H9 (cell line): ENCODE measurements at places on chromosomes 7 and 10.

DNA sequence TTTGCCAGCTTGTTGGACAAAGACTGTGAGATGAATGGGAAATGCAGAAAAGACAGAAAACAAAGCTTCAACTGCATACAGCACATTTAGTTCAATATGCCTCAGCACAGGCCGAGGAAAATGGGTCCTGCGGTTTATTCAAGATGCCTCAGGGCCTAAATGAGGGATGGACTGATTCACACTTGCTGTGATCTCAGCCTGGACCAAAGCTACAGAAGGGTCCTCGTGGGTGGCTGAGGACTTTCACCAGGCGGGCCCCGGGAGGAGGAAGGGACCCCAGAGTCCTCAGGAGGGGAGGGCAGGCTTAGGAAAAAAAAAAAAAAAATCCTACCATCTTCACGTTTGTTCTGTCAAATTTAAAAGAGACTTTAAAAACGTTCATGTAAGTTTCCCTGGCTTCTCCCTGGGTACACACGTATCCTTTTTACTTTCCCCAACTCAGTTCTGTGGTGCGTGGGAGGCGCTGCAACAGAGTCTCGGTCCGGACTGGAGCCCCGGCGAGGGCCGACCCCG is 624 bp upstream of the ZNF783 start:
- DNase-seq: no peak

- DNase-seq: no peak
Observed at GRCh38 chr7:18689551-18689950, 194.0 kb downstream of the HDAC9 start.

- DNase-seq: no peak
Observed at GRCh38 chr7:155907450-155908200, 95.4 kb upstream of the SHH start.

GRCh38 chr10:10130686-10131085 is 887.0 kb upstream of the CELF2 start:
- no peak for DNase-seq

DNA sequence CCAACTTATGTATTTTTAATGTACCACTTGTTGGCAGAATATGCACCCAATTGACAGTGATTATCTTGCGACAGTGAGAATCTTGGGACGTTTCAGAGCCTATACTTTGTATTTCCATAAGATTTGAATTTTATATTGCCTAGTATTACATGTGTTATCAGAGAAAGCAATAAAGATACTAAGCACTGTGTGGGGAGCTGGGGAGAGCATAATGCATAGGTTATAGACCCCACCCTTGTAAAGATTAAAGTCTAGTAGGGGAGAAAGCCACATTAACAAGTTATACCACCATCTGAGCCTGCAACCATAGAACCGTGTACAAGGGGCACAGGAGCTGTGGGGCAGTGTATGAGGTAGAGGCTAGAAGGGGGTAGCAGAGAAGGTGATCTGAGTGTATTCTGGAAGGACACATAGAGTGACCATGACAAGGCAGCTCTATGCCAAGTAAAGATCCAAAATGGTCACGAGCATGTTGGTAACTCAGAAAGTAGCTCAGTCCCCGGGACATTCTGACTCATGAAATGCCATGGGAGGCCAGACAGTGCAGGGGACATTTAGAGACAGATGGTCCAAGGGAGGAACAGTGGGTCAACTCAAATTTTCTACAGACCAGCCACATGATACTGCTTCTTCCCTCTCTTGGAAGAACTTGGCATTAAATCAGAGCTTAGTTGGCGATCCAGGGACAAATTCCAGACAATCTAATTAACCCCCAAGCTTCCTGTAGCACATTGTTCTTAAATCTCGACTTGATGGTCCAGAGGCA is 84.5 kb downstream of the ADRA2A start:
- no peak for DNase-seq

GRCh38 chr7:1193593-1194424 is 33.8 kb upstream of the ZFAND2A start:
- DNase-seq: peak; percentile 65

GRCh38 chr7:115676080-115676479 is 354.5 kb downstream of the TFEC start:
- no peak for DNase-seq

DNA sequence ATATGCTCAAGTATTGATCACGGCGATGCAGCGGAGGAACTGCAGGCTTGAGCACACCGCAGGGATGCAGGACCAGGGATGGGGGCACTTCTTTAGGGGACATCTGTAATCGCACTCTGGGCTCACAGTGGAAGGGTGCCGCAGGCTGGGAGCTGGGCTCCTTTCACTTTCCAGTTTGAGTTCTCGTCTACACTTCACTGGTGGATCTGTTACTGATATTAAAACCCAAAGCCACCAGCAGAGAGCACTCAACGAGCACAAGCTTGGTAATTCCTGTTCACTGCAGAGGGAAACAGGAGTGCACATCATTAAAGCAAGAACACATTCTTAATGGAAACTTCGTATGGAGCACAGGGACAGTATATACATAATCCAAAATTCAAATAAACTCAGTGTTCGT is 91.3 kb downstream of the PARD3 start:
- DNase-seq: no peak

DNA sequence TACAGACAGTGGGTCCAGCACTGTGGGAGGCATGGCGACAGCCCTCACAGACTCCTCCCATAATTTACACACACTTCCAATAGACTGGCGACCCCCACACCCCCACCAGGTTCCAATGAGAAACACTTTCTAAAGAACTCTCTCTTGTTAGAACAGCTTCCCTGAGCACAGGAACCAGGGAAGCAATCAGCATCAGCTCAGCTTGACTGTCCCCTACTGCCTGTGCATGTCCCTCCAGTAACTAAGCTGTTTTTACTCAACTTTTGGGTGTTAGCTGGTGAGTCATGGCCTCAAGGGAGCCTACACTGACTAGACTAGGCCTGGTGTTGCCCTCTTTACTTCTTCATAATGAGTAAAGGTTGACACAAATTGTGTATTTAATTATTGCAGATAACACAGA is 32.6 kb upstream of the HERPUD2 start:
- DNase-seq: no peak

DNA sequence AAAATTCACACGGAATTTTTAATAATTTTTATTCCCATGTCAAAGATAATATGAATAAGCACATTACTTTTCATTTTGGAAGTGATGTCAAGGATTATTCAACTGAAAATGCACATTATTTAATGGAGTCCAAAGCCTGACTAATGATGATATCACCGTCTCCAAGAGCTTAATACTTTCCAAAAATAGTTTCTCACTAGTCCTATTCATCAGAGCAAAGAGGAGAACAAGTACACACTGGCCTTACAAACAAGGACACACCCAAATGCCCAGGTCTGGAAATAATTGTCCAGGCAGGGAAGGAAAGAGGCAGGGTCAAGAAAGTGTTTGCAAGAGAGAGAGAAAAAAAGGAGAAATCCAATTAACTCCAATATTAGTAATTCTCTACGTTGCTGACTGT is 216.8 kb upstream of the CCDC6 start:
- no peak for DNase-seq

DNA sequence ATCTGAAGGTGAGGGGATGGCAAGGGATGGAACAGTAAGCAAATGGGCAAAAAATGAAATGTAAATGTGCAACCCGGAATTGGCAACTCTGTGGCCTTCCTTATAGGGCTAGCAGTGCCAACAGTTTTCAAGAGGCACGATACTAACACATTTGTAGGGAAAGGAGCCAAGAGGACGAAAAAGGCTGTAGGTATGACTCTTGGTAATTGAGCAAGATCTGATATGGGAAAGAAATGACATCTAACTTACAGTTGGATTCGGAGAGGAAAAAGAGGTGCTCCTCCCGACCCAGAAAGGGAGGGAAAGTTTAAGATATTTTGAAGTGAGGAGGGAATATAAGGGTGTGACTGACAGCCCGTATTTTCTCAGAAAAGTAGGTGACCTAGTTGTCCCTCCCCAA is 2.1 kb upstream of the CREM start:
- DNase-seq: no peak

DNA sequence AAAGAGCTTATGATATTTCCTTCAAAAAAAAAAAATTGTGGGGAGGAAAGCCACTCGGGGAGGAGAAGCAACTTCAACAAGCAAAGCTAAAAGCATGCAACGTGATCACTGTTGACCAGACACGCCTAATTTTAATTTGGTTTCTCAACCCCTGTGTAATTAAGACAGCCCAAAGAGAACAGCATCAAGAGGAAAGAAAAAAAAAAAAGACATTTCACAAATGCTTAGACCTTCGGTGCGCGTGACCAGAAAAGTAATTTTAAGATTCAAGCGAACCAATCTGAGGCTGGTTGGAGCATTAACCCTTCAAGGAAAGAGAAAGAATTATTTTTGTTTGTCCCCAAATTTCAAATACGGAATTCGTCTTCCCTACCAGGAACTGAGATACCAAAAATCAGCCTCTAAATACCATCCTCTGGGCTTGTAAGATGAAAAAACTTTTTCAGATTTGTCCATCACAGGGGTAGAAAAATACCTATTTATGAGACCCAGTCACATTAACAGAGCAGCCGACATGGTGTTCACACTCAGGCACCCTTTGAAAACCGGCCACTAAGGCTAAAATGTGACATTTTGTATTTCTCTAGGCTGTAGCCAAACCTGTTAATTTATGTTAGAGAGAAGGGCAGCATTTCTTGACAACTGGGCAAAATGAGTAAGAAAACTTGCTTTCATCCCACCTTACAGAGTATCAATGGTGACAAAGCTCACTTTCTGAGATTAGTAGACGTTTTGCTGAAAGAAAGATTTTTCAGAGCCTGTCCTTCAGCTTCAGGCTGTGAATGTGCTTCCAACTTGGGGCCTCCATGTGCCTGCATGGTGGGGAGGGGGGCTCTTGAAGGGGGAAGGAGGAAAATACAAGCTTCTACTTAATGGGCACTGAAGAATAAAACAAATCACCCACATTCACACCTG is 179.9 kb upstream of the KLF14 start:
- DNase-seq: no peak

- no peak for DNase-seq
Observed at GRCh38 chr7:134330974-134331373, 14.2 kb upstream of the SLC35B4 start.

GRCh38 chr7:158001621-158002320 is 585.9 kb downstream of the PTPRN2 start:
- no peak for DNase-seq
